Motor neuron (in vitro differentiated cells): ENCODE measurements at places on chromosomes 2 and 18. TPM values are rescaled to one million over a fixed set of nuclear protein-coding genes. Genes with fewer than 3 reads are reported as not detected.
A peak's percentile ranks its signal among the peaks of the same experiment; 100 is the strongest.

GRCh38 chr18:48885266-48885923, 65.4 kb downstream of the SMAD7 start:
- ATAC-seq: no peak

- ATAC-seq: no peak
Measured at GRCh38 chr2:236638707-236639106, 69.1 kb downstream of the ACKR3 start.

DNA sequence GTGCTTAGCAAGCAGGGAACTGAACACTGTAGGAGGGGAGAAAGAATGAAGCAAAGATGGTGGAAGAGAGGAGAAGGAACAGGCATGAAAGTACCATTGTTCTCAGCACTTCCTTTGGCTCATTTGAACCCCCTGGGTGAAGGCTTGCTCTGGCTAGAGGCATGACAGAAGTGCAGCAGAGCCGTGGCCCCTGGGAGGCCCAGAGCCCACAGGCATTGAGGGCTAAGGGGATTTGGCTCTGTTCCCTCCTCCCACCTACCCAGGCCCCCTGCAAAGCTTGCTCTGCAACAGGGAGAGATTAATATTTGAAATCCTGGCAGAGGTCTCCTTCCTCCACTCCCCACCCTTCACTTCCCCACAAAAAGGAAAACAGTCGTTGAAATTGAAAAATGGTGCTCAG, 262.6 kb downstream of the CELF4 start:
- ATAC-seq: no peak

GRCh38 chr2:112159454-112159921, 21.3 kb downstream of the FBLN7 start:
- peak; percentile 41 for ATAC-seq

- no peak for ATAC-seq
Measured at GRCh38 chr2:233708942-233709341, 3.8 kb upstream of the UGT1A5 start.

- ATAC-seq: no peak
Measured at GRCh38 chr18:13551305-13551603, 175.1 kb downstream of the FAM210A start.

DNA sequence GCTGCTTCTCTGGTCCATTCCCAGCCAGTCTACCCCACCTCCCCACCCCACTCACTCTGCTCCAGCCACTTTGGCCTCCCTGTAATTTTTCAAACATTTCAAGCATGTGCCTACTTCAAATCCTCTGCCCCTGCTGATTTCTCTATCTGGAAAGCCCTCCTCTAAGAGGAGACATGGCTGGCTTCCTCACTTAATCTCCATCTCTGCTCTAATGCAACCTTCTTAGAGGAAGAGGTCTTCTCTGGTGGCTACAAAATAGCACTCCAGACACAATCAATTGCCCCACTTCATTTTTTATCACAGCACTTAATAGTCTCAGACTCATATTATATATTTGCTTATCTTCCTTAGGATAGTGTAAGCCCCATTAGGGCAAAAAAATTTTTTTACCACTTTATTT, 161.1 kb upstream of the SLC39A10 start:
- ATAC-seq: no peak

DNA sequence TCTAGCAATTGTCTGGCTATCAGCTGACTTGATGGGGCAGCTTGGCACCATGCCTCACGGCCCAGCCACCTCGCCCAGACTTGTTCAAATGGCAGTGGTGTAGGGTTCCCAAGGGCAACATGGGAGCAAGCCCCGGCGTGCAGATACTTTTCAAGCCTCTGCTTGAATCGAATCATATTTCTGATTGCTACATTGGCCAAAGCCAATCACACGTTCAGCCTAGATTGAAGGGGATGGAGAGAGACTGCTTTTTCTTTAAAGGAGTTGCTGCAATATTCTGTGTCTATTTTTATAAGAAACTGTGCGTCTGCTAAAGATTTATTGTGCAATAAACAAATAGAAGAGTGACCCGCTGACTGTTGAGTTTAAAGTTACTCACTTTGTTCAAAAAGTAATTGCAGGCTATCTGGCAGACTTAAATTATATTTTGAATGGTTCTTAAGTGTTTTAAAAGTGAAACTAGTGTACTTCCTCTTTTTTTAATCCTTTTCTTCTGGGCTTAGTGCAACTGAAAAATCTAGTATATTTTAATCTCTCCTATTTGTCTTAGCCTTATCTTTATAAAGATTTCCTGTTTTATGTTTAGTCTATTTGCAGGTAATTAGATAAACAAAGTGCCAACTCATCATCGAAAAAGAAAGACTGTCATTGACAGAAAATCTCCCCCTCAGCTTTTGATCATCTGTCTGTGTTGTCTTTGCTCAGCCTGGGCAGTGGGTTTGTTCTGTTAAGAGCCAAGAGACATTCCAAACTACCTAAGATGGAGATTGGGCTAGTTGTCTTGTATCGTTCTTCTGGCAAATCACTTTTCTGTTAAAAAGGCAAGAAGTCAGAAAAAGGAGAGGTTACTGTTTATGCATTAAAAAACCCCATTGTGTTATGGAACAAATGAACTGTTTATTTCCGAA, 156.1 kb downstream of the TPGS2 start:
- peak; percentile 66 for ATAC-seq

- ATAC-seq: no peak
Measured at GRCh38 chr2:102483086-102483485, 10.1 kb downstream of the SLC9A4 start.

GRCh38 chr18:35049111-35050027, 8.2 kb downstream of the MAPRE2 start:
- ATAC-seq: no peak

GRCh38 chr2:239299218-239299939, 101.4 kb downstream of the HDAC4 start:
- no peak for ATAC-seq

GRCh38 chr2:46268196-46268595, 29.0 kb upstream of the EPAS1 start:
- no peak for ATAC-seq

DNA sequence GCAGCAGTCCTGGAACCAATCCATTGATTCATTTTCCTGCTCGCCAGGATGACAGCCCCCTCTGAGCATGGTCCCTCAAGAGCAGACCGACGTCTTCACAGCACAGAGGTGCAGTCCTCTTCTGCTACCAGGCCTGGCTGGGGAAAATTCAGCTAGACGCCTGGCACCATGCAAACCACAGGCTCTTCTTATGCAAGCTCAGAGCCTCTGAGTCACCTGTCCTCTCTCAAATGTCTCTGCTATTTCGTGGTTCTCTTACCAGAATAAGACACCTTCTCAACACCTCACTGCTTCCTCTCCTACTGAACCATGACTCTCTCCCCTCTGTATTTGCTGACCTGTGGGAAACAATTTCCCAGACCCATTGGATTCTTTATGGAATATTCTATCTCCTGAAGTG, 79.8 kb upstream of the CYRIA start:
- no peak for ATAC-seq

GRCh38 chr2:10141736-10142639, 19.4 kb downstream of the RRM2 start:
- ATAC-seq: peak; percentile 18

- no peak for ATAC-seq
Measured at GRCh38 chr2:95071856-95072255, 46.3 kb downstream of the MAL start.

DNA sequence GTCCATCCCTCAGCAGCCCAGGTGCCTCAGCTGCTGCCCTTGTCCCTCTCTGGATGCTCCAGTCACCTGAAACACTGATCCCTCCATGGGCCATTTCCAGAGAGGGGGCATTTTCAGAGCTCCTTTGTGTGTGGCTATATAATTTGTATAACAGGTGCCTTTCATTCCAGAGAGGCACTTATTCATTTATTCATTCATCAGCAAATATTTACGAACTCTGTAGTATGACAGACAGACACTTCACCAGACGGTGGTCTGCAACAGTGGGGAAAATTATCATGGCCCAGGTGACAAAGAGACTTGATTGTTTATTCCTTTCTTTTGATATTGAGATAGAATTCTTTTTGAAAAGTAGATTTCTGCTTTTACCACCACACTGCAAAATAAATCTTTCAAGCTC, 361.7 kb downstream of the TMEM182 start:
- ATAC-seq: no peak

DNA sequence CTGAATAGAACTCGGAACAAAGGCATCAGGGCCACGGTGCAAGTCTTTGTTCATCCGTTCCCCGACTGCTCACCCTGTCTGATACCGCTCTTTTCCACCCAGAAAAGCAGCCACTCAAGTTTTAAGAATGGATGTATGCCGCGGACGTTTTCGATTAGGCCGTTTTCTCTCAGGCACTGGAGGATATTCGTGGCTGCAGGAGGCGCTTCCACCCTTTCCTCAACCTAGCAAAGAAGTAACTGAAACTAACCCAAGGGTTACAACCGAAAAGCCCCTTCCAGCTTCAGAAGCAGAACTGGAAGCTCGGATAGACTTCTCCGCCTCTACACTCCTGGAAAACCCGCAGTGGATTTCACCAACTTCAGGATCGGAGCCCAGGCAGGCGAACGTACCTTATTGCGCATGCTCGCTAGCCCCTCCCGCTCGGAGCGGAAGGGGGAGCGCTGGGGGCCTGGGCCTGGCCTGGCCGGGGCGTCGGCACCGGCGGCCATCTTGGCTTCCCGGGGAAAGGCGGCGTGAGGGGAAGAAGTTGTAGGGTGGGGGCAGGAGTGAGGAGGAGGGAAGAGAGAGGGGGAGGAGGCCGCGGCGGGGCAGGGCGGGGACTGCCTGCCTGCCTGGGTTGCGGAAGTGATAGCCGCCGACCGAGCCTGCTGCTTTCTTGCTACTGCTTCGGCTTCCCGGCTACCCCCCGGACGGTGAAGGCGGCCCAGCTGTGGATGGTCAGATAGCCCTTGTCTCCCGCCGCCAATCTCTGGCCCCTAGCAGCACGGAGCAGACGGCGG, at the start of gene ACTR3:
ACTR3 (plus strand) TSS at position 619 of the 782 bp plus-strand sequence. CDS start 191 bp downstream, outside the sequence.
- ATAC-seq: peak; percentile 91

GRCh38 chr2:103963146-103963725, 890.7 kb upstream of the POU3F3 start:
- ATAC-seq: no peak

GRCh38 chr2:158211502-158211901, 109.8 kb downstream of the UPP2 start:
- no peak for ATAC-seq

- ATAC-seq: no peak
Measured at GRCh38 chr18:37391698-37392548, 173.7 kb downstream of the CELF4 start.

- no peak for ATAC-seq
Measured at GRCh38 chr2:11631462-11631861, 38.5 kb downstream of the NTSR2 start.

- no peak for ATAC-seq
Measured at GRCh38 chr2:29397713-29398112, 282.5 kb downstream of the CLIP4 start.

DNA sequence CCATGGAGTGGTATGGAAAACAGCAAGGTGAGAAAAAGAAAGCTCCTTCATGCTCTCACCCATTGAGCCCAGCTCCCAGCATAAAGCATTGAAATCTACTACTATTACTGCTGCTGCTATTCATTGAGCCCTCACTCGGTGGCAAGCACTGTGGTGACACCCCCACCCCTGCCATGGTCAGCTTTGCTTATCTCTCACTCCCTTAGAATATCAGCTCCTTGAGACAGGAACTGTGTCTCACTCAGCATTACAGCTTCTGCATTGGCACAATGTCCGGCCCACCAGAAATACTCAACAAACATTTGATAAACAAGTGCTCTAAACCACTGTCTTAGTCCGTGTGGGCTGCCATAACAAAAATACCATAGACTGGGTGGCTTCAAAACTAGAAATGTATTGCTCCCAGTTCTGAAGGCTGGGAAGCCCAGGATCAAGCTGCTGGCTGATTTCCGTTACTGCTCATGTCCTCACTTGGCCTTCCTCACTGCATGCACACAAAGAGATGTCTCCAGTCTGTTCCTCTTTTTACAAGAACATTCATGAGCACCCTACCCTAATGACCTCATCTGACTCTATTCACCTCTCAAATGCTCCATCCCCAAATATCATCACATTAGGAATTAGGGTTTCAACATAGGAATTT, 116.3 kb downstream of the ZBTB7C start:
- no peak for ATAC-seq

- ATAC-seq: no peak
Measured at GRCh38 chr18:52311331-52311730, 28.7 kb upstream of the DCC start.

- ATAC-seq: no peak
Measured at GRCh38 chr2:134839649-134840048, 1.2 kb downstream of the ACMSD start.

DNA sequence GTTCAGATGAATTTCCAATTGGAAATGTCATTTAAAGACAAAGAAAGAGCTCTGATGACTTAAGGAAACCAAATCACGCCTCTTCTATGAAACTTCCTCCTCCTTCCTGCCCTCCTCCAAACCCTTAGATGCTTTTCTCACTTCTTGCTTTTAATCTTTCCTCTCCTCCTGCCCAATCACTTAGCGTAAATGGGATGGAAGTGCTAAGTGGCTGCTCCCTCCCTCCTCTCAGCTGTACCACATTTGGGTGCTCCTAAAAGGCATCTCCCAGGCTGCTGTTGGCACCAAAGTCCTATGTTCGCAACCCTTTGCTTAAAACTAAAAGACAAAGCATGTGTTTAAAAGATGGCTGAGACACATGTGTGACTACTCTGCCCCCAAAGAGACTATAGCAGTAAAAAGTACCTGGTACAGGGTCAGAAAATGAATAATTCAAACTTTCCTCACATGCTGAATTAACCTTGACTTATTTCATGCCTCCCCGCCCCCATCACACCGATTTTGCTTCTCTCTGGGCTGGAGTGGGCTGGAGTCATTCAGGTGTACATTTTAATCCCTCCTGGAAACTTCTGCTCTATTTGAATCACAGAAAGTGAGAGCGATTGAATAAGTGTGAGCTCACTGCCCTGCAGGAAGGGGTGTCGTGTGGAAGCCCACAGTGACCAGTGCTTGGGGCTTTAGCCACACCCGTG, 59.2 kb upstream of the KLF7 start:
- no peak for ATAC-seq

- no peak for ATAC-seq
Measured at GRCh38 chr18:12908706-12909105, 24.7 kb upstream of the PTPN2 start.

DNA sequence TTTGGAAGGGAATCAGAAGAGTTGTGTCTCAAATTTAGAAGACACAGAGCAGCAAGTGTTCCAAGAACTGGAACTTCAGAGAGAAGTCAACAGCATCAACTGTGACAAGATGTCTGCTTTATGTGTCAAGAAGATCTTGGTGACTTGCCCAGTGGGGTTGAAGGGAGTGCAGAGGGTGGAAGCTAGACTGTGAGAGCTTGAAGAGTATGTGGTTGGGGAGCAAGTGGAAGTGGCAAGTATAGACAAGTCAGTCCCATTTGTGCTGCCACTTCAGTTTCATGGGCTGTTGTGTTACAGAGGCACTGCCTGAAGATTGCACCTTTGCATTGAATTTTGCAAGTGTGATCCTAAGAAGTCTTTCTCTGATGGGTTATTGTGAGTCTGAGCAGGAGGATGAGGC, 68.7 kb upstream of the MC2R start:
- no peak for ATAC-seq

The FSIP2 gene
- total RNA-seq: 16.5 and 20.8 TPM in 2 replicates

The GALNT5 gene
- 0.04 and 0.05 TPM in 2 replicates for total RNA-seq

The LHCGR gene
- 1.5 and 2.8 TPM in 2 replicates for total RNA-seq

The LIMS4 gene
- total RNA-seq: 4.0 and 4.1 TPM in 2 replicates

The TOGARAM2 gene
- total RNA-seq: 0.13 and 0.27 TPM in 2 replicates

The CPS1 gene
- 2.1 and 2.2 TPM in 2 replicates for total RNA-seq

The ELAC1 gene
- 13.7 and 16.6 TPM in 2 replicates for total RNA-seq

The TSHZ1 gene
- 17.2 and 18.6 TPM in 2 replicates for total RNA-seq

The CNGA3 gene
- 3.8 and 3.9 TPM in 2 replicates for total RNA-seq

The EGR4 gene
- 0.05 TPM in 1 of 2 replicates, not detected in the other for total RNA-seq

The MAP2 gene
- 406 and 408 TPM in 2 replicates for total RNA-seq

The PDK1 gene
- total RNA-seq: 44.6 and 45.0 TPM in 2 replicates

The SLC14A1 gene
- total RNA-seq: 0.38 and 0.87 TPM in 2 replicates
